Activated CD4-positive, alpha-beta T cell treated with anti-CD3 and anti-CD28 coated beads for 36 hours (primary cell): ENCODE measurements at places on chromosomes 6 and 20. TPM values are rescaled to one million over a fixed set of nuclear protein-coding genes. Genes with fewer than 3 reads are reported as not detected.

- no peak for DNase-seq
Measured at GRCh38 chr6:42409581-42409980, 42.1 kb downstream of the TRERF1 start.

- peak; percentile 11 for DNase-seq
Measured at GRCh38 chr20:63703471-63703975, 4.3 kb downstream of the ARFRP1 start.

GRCh38 chr6:91141346-91141745, 554.5 kb upstream of the MAP3K7 start:
- DNase-seq, result no peak

GRCh38 chr6:100998111-100998510, 117.0 kb upstream of the ASCC3 start:
- no peak for DNase-seq

DNA sequence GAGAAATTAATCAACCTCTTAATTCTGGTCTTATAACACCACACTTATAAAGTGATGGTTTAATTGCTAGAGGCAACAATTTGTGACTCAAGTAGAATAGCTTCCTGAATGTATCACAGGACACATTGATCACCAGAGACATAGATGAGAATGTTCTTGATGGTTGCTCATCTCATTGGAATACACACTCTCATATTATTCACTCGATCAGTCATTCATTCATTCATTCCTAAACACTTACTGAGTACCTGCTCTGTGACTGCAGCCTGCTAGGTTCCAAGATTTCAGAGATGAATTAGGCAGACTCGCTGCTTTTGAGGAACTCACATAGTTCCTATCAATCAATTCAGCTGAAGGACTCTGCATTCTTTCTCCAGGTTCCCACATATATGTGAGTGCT, 365.1 kb upstream of the SOX4 start:
- DNase-seq, result no peak

TMEM151B gene
- total RNA-seq, result not detected

DNA sequence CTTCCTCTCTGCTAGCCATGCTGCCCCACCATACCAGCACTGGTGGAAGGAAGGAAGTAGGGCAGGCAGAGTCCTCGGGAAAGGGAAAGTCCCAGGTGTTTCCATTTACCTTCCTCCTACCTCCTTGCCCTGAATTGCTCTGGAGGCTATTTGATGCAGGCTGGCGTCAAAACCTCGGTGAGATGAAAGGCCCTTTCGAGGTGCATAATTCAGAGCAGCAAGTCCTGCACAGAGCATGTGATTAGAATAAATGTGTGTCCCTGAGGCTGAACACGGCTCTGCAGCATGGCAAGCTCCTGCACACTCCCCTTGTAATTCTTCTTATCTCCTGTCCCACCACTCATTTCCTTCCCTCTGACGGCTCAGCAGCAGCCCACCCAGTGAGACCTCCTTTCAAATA, 98.7 kb upstream of the LRFN2 start:
- DNase-seq, result no peak

DNA sequence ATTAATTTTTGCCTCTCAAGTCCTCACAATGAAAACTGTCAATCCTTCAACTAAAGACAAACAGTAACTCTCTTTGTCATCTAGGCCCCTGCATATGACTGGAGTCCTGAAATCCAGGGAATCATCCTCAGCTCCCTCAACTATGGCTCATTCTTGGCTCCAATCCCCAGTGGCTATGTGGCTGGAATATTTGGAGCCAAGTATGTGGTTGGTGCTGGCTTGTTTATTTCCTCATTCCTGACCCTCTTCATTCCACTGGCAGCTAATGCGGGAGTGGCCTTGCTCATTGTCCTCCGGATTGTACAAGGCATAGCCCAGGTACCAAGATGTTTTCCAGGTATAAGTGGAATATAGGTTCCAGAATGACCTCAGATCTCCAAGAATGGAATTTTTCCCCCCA, 15.4 kb downstream of the SLC17A4 start:
- no peak for DNase-seq

DNA sequence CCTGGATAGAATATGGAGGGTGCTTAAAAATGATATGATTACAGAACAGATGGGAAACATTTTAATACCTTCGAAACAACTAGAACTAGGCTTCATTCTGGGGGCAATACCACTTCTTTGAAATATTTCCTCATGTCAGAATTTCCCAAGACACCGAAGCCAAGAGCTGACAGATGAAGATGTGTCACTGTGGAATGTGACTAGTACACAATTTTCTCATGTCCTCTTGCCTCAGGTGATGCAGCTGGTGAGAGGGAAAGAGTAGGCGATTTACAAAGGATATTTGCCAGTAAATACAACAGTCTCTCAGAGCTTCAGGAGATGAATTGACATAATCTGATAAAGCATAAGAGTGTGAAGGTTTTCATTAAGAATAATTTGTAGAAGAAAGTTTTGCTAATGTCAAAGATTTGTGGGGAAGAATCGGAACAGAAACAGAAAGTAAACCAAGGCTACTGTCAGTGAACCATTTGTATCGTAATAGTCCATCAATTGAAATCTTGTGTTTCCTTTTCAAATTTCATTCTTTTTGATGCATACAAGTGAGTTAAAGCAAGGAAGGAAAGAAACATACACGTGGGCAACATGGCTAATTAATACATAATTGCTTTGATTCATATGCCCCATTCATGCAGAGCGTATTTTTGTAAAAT, 164.7 kb upstream of the CCN2 start:
- no peak for DNase-seq

MCHR2 gene
- total RNA-seq, result not detected

DNA sequence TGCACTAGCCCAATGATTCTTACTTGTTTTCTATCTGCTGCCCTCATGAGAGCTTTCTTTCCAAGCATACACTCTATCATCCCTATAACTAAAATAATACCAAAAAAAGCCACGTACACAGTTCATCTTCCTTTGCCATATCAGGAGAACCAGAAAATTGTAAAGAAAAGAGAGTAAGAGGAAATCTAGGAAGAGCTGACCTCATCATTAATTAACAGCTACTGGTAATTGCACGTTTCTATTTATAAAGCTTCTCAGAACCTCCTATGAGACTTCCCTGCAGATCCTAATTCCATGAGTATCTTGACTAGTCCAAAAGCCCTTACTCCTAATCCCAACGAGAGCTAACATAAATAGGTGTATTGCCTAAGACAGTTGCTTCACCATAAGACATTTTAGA, 191.5 kb upstream of the RNF217 start:
- DNase-seq, result no peak

NFATC2 gene
- 49.8 TPM for total RNA-seq

PHIP gene
- 24.8 TPM for total RNA-seq

DNA sequence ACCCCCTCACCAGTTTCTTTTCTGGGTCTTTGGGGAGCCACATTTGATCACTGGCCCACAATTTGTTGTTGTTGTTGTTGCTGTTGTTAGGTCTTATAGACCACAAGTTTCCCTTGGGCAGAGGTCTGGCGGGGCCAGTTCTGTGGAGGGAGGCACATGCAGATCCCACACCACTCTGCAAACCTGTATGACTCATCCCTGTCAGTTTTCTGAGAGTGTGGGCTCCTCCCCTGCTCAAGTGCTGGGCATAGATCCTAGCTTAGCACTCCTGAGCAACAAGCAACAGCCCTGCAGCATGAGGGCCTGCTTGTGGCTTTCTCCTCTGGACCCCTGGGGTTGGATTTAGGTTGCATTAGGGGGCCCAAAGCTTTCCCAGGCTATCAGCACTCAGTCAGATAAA, 411.1 kb upstream of the HTR1E start:
- DNase-seq, result no peak

TGM3 gene
- total RNA-seq, result not detected

GRCh38 chr6:66993272-66993671, 1286.2 kb upstream of the EYS start:
- no peak for DNase-seq

GRCh38 chr6:1170794-1171193, 141.1 kb upstream of the FOXQ1 start:
- no peak for DNase-seq

GRCh38 chr6:163095401-163095800, 319.1 kb upstream of the QKI start:
- DNase-seq, result no peak

GRCh38 chr6:127198549-127198948, 68.1 kb upstream of the RNF146 start:
- DNase-seq, result no peak

BMP2 gene
- total RNA-seq, result not detected

GRCh38 chr20:26308961-26309360, 612.3 kb upstream of the ZNF337 start:
- no peak for DNase-seq

LY86 gene
- total RNA-seq, result 0.90 TPM

- no peak for DNase-seq
Measured at GRCh38 chr6:17577059-17577458, 23.0 kb upstream of the FAM8A1 start.

DNA sequence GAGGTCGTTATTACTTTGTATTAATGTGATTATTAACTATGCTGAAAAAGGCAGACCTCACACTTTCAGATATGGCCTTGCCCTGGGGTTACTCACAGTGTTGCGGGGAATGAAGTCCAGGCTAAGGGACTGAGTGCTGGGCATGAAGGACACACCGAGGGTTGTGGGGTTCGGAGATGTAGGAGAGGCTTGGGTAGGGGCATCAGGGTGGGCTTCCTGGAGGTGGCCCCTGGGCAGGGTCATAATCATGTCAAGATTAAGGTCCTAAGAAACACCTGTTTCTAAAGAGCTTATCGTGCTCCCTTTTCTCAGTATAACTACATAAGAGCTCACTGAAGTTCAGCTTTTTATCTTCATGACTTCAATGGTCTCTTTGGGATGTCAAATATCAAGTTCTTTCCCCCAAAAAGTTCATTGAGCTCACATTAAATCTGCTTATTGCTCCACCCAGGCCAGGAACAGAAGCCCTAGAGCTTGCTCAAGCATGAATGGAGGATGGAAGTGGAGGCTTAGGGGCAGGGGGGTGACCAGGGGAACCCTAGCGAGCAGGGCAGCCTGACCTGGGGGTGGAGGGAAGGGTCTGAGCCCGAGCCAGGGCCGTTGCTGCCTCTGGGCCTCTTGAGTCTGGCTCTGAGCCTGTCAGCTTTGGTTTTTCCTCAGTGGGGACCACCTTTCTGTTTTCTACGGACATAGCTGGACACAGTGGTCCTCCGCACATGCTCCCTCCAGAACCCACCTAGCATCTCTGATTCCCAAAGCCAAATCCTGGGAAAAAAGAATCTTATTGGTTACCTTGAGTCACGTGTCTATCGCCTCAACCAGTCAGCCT, 37.3 kb upstream of the TGM2 start:
- no peak for DNase-seq

MYCT1 gene
- not detected for total RNA-seq

GRCh38 chr20:62849431-62849830, 12.2 kb downstream of the TCFL5 start:
- no peak for DNase-seq

DNA sequence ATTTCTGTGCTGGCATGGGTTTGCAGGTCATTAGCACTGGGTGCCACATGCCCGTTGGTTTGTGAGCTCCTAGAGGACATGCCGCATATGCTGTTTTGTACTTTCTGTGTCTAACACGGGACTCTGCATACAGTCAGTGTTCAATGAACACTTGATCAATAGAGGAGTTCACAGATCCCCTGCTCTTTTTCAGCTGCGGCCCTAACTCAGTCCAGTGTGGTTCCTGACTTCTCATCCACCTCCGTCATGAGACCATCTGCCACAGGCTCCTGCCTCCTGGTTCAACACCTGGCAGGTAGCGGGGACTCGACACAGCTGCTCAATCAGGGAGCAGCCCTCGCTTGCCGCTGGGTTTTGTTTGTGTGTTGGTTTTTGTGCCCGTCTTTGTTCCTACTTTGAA, 13.8 kb upstream of the BMP7 start:
- DNase-seq, result no peak

DNA sequence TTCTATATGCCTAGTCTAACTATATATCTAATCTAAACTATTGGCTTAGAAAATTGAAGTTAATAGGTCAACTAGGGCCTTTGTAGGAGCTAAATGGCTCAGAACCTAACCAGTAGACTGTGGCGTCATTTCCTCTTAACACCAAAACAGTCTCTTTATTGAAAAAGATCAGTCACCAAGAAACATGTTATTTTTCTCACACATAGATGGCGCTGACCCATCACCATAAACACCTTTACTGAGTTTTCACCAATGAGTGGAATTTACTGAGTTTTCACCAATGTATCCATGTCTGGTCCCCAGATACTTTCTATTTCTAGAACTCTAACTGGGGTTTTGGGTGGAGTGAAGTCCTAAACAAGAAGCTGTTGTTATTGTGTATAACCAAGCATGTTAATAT, 636.0 kb downstream of the BCKDHB start:
- DNase-seq, result peak; percentile 4

SLA2 gene
- 52.6 TPM for total RNA-seq

- peak; percentile 17 for DNase-seq
Measured at GRCh38 chr6:136788069-136788902, 4.0 kb downstream of the MAP3K5 start.

GRCh38 chr6:26187981-26188635, 100.9 kb downstream of the HFE start:
- DNase-seq, result peak; percentile 78

- peak; percentile 27 for DNase-seq
Measured at GRCh38 chr6:43772681-43773049, 2.7 kb downstream of the VEGFA start.

DNA sequence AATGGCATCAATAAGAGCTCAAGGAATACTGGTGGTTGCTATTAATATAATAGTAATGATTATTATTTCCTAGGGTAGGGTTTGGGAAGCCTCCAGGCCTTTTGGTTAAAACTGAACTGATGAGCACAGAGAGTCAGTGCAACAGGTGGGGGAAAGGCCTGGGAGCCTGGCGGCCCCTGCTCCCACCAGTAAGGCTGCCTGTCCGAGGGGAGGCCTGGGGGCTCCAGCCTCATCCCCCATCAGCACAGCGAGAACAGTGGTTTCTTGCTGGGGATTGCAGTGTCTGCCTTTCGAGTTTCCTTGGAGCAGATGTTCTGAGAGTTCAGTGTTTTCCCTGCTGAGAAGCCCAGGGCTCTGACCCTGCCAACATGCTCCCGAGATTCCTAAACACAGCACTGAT, 340.4 kb downstream of the CDH26 start:
- no peak for DNase-seq

NKAPL gene
- 0.14 TPM for total RNA-seq

DNA sequence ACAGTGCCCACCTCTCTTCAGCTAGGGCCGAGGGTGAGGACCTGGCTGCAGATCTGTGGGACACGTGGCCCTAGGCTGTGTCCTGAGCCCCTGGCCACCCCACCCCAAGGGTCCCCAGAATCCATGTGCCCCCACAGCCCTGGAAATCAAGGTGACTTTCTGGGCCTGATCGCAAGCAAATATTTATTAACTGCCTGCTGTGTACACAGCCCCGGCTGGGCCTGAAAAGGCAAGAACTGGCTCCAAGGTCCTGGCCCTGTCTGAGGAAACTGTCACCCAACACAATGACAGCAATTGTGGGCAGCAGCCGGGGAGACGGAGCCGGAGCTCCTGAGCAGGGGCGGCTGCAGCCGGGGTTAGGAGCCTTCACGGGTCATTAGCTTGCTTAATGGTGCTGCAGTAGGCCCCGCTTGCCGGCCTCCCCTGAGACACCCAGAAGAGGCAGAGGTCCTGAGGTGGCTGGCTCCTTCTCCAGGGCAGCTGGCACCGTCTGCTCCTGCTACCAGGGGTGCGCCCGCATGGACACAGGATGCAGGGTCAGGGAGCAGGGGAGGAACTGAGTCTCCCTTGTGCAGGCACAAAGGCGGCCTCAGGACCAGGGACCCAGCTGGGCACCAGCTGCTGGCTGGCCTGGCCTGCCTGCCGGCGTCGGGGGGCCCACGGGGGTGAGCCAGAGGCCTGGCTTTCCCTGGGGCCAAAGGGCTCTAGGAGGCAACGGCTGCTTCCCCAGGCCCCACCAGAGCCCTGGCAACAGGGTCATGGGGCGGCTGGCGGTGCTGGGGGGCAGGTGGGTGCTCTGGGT, 24.1 kb downstream of the NPEPL1 start:
- peak; percentile 2 for DNase-seq

GRCh38 chr20:1186367-1186991, 1.7 kb upstream of the TMEM74B start:
- no peak for DNase-seq
